ENCODE measurements at places on chromosomes 1 and 21.

GRCh38 chr1:197017558-197018146 is 40.3 kb downstream of the CFHR5 start:
- no peak for DNase-seq

GRCh38 chr1:52681136-52681535 is 17.0 kb downstream of the COA7 start:
- DNase-seq = no peak

GRCh38 chr1:14184454-14184853 is 414.0 kb upstream of the KAZN start:
- DNase-seq = no peak

DNA sequence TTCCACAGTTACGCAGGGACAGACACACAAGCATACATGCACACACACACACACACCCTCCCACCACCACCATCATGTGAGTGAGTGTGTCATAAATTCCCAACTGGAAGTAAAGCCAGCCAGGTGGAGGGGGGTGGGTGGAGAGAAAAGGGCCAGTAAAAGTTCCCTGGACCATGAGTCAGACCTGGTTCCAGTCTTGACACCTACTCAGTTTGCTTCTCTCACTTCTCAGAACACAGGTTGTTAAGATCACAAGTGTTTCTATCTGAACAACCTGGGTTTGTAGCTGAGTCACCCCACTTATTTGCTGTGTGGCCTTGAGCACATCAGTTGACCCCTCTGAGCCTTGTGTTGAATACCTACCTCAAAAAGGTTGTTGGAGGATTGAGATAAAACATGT is 9.6 kb downstream of the EPHA10 start:
- no peak for DNase-seq

- no peak for DNase-seq
These were observed 23.3 kb downstream of the ABCB10 start for GRCh38 chr1:229535230-229535629.

GRCh38 chr1:181898773-181899172 is 162.7 kb downstream of the ZNF648 start:
- no peak for DNase-seq

- no peak for DNase-seq
These were observed 7.0 kb downstream of the FBLIM1 start for GRCh38 chr1:15765495-15766194.

DNA sequence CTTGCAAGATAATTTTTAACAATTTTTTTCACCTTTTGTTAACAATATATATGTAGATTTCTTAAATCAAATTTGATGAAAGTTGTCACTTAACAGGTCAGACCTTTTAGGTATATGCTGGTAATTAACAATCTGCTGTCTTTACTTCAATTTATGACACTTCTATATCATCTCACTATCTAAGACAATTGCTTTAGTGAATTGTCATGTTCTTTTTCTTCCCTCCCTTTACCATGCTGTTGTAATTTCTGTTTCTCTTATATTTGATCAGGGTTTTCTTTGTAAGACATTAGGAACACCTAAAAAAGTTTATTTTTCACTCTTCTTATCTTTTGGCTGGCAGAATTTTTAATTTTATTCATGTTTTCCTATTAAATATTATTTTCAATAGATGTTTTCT is 2.0 kb downstream of the IFI16 start:
- DNase-seq = no peak

- DNase-seq = no peak
These were observed 6.0 kb downstream of the TXNIP start for GRCh38 chr1:145990249-145990855.

- DNase-seq = no peak
These were observed 221.3 kb downstream of the FOXD2 start for GRCh38 chr1:47659146-47659545.

DNA sequence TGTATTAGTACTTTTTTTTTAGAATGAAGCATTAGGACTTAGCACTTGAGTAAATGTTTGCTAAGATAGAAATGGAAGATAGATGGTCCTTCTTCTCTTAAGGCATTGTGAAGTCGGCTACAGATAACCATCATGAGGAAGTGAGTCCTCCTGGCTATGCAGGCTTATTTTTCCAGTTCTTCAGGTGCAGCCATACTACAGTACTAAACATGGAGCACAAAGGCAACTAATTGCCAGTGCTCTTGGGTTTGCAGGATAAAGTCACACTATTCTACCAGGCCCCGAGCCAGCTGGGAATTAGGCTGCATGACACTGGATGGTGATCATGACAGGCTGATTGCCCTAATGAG is 197.3 kb upstream of the SGIP1 start:
- DNase-seq = no peak

GRCh38 chr1:172938681-172939080 is 112.1 kb downstream of the TNFSF18 start:
- DNase-seq = no peak

DNA sequence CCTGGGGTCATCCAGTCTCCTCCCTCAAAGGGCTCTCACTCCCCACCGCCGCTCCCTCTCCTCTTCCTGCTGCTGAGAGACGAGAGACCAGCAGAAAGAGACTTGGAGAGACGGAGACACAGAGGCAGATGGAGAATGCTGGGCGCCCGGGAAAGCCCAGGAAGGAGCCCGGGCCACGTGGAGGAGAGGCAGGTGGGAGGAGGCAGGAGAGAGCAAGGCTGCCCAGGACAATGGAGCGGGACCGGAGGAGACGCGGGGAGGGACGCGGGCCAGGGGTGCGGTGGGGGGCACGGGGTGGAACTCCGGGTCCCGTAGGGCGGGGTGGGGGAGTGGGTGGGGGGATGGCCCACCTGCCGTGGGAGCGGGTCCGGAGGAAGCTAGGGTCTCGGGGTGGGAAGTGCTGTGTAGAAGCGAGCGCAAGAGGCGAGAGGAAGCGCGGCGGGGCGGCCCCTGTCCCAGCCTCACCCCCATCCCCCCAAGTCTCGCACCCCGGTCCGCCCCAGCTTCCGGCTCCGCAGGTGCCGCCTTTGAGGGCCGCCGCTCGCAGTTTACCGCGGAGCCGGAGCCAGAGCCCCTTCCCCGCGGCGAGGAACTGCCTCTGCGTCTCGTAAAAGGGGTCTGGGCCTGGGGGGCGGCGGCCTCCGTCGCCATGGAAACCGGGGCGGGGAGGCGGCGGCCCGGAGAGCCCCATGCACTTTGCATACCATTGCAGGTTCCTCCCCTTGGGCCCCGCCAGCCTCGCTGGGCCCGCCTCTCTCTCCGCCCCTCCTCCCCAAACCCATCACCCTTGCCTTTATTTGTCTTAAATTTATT is 11.7 kb upstream of the EPHA2 start:
- DNase-seq = peak; percentile 40

- no peak for DNase-seq
These were observed 42.4 kb upstream of the TACSTD2 start for GRCh38 chr1:58619286-58620054.

- no peak for DNase-seq
These were observed 133.4 kb upstream of the FGGY start for GRCh38 chr1:59163268-59164092.

DNA sequence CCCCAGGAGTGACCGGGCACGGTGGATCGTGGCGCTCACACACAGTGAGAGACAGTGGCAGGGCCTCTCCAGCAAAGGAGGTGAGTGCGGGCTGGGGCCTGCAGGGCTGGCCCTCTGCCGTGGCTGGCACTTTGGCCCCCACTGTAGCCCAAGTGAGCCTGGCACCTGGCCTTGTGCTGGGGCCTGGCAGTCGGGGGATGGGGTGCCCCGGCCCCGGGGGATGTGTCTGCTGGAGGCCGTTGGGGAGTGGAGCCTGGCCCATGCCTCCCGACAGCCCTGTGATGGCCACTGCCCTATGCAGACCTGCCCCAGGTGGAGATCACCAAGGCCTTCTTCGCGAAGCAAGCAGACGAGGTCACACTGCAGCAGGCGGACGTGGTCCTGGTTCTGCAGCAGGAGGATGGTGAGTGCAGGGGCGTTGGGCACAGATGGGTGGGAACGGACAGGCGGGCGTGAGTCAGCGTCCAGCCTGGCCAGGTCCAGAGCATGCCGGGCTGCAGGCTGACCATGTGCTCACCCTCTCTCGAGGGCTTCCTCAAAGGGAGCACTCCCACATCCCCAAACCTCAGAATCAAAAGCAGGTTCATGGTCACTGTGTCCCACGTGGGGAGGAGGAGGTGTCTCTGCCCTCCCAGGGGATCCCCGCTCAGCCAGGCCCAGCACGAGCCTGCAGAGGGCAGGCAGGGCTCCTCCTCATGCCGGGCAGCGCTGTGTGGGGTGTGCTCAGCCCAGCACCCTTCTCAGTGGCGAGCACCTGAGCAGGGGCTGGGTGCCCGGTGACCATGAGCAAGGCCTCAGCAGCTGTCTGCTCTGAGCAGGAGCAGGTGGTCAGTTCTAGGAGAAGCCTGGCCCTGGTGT is 25.3 kb downstream of the ARHGEF16 start:
- no peak for DNase-seq

- DNase-seq = no peak
These were observed 2.5 kb downstream of the FNDC10 start for GRCh38 chr1:1597275-1597930.

- DNase-seq = no peak
These were observed 147.0 kb downstream of the NRIP1 start for GRCh38 chr21:14917762-14918161.

GRCh38 chr21:45056296-45056904 is 18.0 kb upstream of the ADARB1 start:
- no peak for DNase-seq

DNA sequence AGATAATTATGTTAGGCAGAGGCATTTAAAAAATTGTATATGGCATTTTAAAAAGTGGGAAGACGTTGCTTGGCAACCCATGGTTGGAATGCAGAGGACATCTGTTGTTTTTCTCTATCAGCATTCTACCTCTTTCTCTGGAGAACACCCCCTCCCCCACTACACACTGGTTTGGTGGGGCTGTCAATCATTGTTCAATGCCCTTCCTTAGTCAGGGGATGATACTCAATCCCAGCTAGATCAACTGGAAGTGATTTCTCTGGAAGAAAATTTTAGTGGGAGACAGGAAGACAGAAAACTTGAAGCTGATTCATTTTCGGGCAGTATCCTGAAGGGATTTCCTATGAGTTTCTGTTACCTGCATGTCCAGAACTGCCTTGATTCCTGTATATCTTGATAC is 35.7 kb upstream of the CAP1 start:
- no peak for DNase-seq

DNA sequence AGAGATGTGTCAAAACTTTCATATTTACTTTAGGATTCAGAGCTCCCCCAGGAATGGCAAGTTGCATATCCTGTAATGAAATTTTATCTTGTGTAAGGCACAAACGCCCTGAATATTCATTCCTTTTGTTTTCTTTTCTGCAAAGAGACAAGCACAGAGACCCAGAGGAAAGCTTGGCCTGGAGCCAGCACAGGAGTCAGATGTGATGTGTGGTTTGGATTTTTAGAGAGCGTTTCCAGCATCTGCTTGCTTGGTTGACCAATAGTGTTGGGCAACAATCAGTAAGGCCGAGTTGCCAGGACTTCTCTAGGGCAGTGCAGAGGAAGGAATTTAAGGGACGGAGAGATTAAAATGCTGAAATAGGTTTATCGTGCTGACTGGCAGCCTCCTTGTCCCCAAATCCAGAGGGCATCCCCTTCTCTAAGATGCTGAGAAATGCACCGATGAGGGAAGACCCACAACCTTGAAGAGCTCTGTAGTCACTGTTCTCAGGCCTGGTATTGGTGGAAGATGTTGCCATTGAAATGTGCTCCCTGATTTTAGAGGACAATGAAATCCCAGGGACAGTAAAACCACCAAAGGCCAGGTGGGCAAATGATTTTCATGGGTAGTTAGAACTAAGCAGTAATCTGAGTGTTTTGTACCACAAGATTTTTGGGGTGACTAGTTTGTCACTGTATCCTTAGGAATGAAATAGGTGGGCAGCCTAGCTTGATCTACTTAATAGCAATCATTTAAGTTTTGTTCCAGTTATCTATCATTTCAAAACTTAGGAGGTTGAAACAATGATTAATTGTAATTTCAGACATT is 37.9 kb upstream of the RHOU start:
- no peak for DNase-seq

- no peak for DNase-seq
These were observed 65.1 kb upstream of the ARHGAP29 start for GRCh38 chr1:94302497-94302896.

- DNase-seq = no peak
These were observed 138.1 kb upstream of the KIF26B start for GRCh38 chr1:245016700-245017099.

- DNase-seq = no peak
These were observed 267.7 kb downstream of the PRDM2 start for GRCh38 chr1:13967707-13968106.

- no peak for DNase-seq
These were observed 26.3 kb upstream of the TINAGL1 start for GRCh38 chr1:31549809-31550620.

DNA sequence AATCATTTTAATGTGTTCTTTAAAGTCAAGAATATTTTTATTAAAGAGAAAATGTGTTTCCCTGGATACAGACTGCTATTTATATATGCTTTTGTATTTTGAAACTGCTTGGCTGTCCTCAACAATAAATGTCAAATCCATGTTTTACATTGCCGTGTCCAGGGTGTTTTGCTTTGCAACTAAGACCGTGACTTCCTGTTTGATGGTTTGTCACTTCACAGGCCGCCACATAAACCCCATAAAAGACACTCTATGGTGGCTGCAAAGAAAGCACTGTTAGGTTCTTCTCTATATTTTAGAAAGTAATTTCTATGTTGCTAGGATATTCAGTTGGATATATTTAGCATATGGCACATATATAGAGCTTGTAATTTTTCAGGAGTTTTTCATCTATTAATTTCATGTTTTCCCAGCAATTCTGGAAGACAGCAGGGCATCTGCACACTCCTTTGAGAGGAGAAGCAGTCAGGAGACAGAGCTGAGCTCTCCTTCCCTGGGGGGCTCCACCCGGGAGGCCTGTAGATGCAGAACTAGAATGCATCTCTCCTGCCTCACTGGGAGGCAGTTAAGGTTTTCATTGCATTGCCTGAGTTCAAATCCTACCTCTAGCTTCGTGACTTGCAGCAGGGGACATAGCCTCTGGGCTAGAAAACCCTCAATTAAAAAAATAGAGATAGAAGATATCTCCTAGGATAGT is 33.1 kb downstream of the PRDM2 start:
- DNase-seq = no peak

- no peak for DNase-seq
These were observed 24.6 kb downstream of the PLEKHA6 start for GRCh38 chr1:204335085-204335484.

GRCh38 chr1:197388801-197389200 is 120.7 kb downstream of the CRB1 start:
- no peak for DNase-seq

DNA sequence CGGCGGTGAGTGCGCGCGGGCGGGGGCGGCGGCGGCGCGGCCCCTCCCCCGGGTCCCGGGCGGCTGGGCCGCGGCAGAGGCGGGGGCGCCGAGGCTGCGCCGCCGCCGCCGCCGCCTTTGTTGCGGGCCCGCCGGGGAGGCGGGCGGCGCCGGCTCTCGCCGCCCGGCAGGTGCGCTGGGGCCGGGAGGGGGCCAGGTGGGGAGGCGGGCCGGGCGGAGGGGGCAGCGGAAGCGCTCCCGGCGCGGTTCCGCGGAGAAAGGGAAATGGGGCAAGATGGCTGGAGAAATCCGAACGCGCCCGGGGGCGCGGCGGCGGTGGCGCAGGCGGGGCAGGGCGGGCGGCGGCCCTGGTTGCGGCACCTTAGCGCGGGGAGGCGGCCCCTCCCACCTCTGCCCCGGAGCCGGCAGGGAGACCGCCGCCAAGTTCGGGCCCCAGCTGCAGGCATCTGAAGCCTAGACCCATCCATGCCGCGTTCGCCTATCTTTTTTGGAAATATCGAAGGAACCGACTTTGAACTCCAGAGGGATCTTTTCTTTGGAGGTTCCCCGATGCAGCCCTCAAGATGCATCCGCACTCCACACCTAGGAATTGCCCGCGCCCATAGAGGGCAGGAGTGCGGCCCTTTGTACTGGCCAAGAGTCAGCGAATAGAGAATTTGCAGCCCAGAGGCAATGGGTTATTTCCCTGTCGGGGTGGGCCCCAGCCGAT is 479 bp downstream of the POGK start:
- DNase-seq = peak; percentile 24

- DNase-seq = no peak
These were observed 38.9 kb upstream of the HMCN1 start for GRCh38 chr1:185695299-185695698.

Measured in stimulated activated CD4-positive, alpha-beta T cell treated with anti-CD3 and anti-CD28 coated beads, Interleukin-12 subunit alpha, Interleukin-12 subunit beta, amount 100 ng/mL, for 24 hours (primary cell).